Caco-2 (cell line): ENCODE measurements at places on chromosomes 5 and 9. TPM values are rescaled to one million over a fixed set of nuclear protein-coding genes. Genes with fewer than 3 reads are reported as not detected.

Gene FBP2
- total RNA-seq: not detected in 2 replicates

Gene ATP10B
- total RNA-seq: 0.43 and 0.63 TPM in 2 replicates

Gene ACOT12
- total RNA-seq: 1.4 TPM in 2 replicates

Gene PCDHB4
- total RNA-seq: not detected in 2 replicates

Gene KCNT1
- 0.09 and 0.14 TPM in 2 replicates for total RNA-seq

GRCh38 chr9:84139296-84140070 lies 158.9 kb downstream of the RMI1 start:
- no peaks in the 10 kb centered on the region for H3K27me3 ChIP-seq
- no peak overlapping the region for H3K4me3 ChIP-seq
- no peak overlapping the region for H3K27ac ChIP-seq
- no peak for DNase-seq
- no peaks in the 10 kb centered on the region for H3K36me3 ChIP-seq

DNA sequence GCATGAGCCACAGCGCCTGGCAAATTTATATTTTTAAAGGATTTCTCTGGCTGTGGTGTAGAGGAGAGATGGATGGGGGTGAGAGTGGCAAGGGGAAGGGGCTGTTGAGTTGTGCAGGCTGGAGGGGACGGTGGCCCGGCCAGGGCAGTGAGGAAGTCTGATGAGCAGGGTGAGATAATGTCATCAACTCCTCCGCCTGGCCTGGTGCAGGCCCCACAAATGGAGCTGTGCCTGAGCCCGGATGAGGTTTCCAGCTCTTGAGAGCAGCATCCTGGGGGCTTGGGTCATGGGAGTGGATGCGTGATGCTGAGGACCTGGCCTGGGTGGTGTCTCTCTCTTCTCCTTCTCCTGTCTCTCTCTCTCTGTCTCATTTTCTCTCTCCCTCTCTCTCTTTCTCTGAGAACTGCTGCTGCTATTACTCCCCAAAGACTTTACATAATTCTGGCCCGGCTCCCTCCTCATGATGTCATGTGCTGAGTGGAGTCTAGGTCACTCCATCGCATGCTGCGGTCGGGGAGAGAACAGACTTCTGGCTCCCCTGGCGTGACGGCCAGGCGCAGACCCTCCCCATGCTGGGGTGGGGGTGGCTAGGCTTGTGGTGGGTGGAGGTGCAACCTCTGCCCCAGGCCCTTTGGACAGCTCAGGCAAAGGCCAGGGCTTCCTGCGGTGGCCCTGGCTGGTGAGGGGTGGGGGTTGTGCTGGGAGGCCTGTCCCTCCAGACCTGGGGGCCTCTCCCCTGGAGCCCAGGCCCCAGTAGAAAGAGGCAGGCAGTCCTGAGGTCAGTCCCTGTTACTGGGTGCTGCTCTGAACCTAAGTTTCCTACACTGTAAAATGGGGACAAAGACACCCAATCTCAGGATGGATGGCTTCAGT lies 26.4 kb downstream of the FGF18 start:
- H3K27me3 ChIP-seq: no peaks in the 10 kb centered on the region
- DNase-seq: no peak
- no peak overlapping the region for H3K4me3 ChIP-seq
- H3K27ac ChIP-seq: no peak overlapping the region

- no peak overlapping the region for H3K27ac ChIP-seq
- no peaks in the 10 kb centered on the region for H3K36me3 ChIP-seq
- H3K4me1 ChIP-seq: peaks cover 22% of the 10 kb centered on the region
- no peak overlapping the region for H3K4me3 ChIP-seq
Measured at GRCh38 chr9:2289263-2289662, 274.1 kb downstream of the SMARCA2 start.

GRCh38 chr9:128550770-128551656 lies 1.4 kb upstream of the SPTAN1 start:
- H3K4me3 ChIP-seq: peak overlapping the region; percentile 84
- H3K4me1 ChIP-seq: peaks cover 25% of the 10 kb centered on the region
- no peaks in the 10 kb centered on the region for H3K36me3 ChIP-seq
- H3K27me3 ChIP-seq: no peaks in the 10 kb centered on the region
- DNase-seq: no peak

DNA sequence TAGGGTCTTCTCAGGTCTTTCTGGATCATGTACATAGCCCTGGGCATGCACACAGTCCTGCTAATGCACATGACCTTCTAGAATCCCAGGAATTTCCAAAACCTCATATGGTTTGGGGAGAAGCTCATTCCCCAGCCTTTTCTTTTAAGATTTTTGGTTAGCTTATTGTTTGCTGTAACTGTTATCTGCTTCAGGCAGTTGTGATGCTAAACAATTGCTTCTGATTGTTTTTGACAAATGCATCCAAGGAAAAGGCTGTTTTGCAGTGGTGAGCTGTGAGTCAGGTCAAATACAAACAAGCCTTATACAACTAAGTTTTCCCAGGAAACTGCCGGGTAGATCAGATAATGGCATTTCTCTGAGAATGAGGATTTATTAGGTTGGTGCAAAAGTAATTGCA lies 32.7 kb downstream of the SMC5 start:
- H3K4me1 ChIP-seq: no peaks in the 10 kb centered on the region
- no peak overlapping the region for H3K27ac ChIP-seq
- H3K36me3 ChIP-seq: no peaks in the 10 kb centered on the region
- no peak for DNase-seq

GRCh38 chr5:124738681-124739633 lies 7.5 kb downstream of the ZNF608 start:
- no peaks in the 10 kb centered on the region for H3K27me3 ChIP-seq
- H3K4me1 ChIP-seq: peaks cover 92% of the 10 kb centered on the region
- peak; percentile 37 for DNase-seq
- H3K4me3 ChIP-seq: no peak overlapping the region
- no peaks in the 10 kb centered on the region; the same call in 1 of the 2 replicates for H3K36me3 ChIP-seq

- no peaks in the 10 kb centered on the region for H3K4me1 ChIP-seq
- H3K27me3 ChIP-seq: no peaks in the 10 kb centered on the region
- H3K4me3 ChIP-seq: no peak overlapping the region
Measured at GRCh38 chr5:7960142-7960541, 91.2 kb downstream of the MTRR start.

GRCh38 chr5:138330813-138331448 lies 673 bp downstream of the CDC25C start:
- no peaks in the 10 kb centered on the region for H3K36me3 ChIP-seq
- no peaks in the 10 kb centered on the region for H3K4me1 ChIP-seq
- no peak for DNase-seq
- H3K4me3 ChIP-seq: peak overlapping the region; percentile 69
- H3K27ac ChIP-seq: peak overlapping the region; percentile 82

DNA sequence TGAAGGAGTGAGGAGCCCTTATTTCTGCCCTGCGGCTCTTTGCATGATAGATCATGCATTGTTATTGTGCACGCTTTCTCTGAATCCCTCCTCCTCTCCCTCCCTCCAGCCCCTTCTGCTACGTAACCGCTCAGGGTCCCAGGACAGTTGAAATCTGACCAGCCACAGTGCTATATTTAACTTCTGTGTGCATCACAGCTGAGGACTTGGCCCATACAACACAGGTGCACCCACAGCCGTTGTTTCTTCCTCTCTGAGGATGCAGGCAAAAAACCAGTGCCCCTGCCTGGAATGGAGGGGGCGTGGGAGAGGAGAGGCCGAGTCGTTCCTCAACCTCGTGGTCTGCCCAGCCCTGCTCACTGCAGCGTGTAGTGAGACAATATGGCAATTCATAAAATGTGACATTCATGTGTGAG lies 335.6 kb upstream of the CLINT1 start:
- H3K27ac ChIP-seq: no peak overlapping the region
- no peaks in the 10 kb centered on the region for H3K36me3 ChIP-seq
- DNase-seq: no peak
- no peak overlapping the region for H3K4me3 ChIP-seq
- H3K4me1 ChIP-seq: no peaks in the 10 kb centered on the region

- no peak overlapping the region for H3K27ac ChIP-seq
- H3K4me1 ChIP-seq: no peaks in the 10 kb centered on the region
- DNase-seq: no peak
- H3K4me3 ChIP-seq: no peak overlapping the region
- peaks cover 2% of the 10 kb centered on the region; the same call in 1 of the 2 replicates for H3K27me3 ChIP-seq
- H3K36me3 ChIP-seq: no peaks in the 10 kb centered on the region
Measured at GRCh38 chr5:149256451-149256850, 15.2 kb upstream of the AFAP1L1 start.

DNA sequence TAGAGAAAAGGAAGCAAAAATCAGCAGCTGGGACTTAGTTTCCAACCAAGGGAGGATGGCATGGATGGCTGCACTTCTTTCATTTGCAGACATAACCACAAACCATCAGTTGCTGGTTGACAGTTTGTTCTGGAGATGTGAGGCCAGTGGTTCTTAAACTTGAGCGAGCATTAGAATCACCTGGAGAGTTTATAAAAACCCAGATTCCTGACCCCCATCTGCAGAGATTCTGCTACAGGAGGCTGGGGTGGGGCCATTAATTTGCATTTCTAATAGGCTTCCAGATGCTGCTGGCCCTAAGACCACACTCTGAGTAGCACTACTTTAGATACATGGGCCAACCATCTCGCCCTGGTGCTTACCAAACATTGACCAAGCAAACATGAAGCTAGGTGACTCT lies 60.8 kb downstream of the MARCHF3 start:
- DNase-seq: no peak
- H3K36me3 ChIP-seq: no peaks in the 10 kb centered on the region
- no peaks in the 10 kb centered on the region for H3K27me3 ChIP-seq
- no peak overlapping the region for H3K4me3 ChIP-seq
- no peaks in the 10 kb centered on the region for H3K4me1 ChIP-seq

- H3K36me3 ChIP-seq: no peaks in the 10 kb centered on the region
- H3K27ac ChIP-seq: no peak overlapping the region
- H3K4me3 ChIP-seq: no peak overlapping the region
- no peak for DNase-seq
- no peaks in the 10 kb centered on the region for H3K27me3 ChIP-seq
Measured at GRCh38 chr5:140973550-140973949, 7.3 kb downstream of the PCDHAC2 start.

GRCh38 chr5:147101659-147102369 lies 133.0 kb upstream of the STK32A start:
- peaks cover 4% of the 10 kb centered on the region; the same call in 1 of the 2 replicates for H3K4me1 ChIP-seq
- no peak for DNase-seq
- H3K4me3 ChIP-seq: no peak overlapping the region
- no peak overlapping the region for H3K27ac ChIP-seq
- H3K27me3 ChIP-seq: no peaks in the 10 kb centered on the region
- no peaks in the 10 kb centered on the region for H3K36me3 ChIP-seq

DNA sequence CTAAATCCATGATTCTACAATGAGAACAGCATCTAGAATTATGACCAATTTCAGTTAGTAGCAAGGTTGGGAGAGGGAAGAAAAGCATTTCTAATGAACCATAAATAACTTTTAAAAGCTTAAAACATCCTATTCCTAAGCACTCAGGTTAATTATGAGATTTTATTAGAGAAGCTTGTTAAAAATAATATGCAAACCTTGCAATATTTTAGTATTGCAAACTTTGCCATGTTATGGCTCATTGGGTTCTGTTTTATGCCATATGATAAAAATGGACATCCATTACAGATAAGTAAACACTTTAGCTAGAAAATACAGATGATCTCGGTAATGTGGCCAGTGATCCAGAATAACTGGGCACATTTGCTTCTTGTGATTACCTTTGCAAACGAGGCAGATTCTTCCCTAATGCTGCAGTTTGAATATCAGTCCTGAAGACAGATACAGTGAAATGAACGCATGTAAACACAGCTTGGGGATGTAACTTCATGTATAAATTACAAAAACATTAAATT lies 447.0 kb downstream of the PLK2 start:
- H3K4me3 ChIP-seq: no peak overlapping the region
- H3K27ac ChIP-seq: no peak overlapping the region
- H3K36me3 ChIP-seq: no peaks in the 10 kb centered on the region
- no peak for DNase-seq
- H3K27me3 ChIP-seq: no peaks in the 10 kb centered on the region

GRCh38 chr9:92422611-92423338 lies 1.5 kb downstream of the OMD start:
- H3K4me1 ChIP-seq: no peaks in the 10 kb centered on the region
- no peak for DNase-seq
- H3K27ac ChIP-seq: no peak overlapping the region

DNA sequence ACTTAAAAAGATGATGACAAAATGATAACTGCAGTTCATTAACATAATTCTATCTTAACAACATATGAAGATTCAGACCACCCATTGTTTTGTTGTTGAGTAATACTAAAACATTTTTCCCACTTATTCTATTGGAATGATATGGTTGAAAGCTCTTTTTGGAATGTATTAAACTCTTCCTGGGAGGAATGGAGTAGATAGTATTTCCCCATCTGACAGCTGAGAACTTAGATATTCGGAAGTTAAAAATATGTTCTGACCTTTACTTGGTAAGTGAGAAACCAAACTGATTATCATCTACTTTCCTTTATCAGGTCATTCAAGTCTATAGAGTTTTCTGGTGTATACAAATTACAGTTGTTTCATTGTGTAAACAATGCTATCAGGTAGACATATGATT lies 452.9 kb downstream of the CSNK1G3 start:
- H3K4me3 ChIP-seq: no peak overlapping the region
- H3K27ac ChIP-seq: no peak overlapping the region
- no peaks in the 10 kb centered on the region for H3K36me3 ChIP-seq
- no peaks in the 10 kb centered on the region for H3K27me3 ChIP-seq
- H3K4me1 ChIP-seq: peaks cover 9% of the 10 kb centered on the region; the same call in 1 of the 2 replicates

DNA sequence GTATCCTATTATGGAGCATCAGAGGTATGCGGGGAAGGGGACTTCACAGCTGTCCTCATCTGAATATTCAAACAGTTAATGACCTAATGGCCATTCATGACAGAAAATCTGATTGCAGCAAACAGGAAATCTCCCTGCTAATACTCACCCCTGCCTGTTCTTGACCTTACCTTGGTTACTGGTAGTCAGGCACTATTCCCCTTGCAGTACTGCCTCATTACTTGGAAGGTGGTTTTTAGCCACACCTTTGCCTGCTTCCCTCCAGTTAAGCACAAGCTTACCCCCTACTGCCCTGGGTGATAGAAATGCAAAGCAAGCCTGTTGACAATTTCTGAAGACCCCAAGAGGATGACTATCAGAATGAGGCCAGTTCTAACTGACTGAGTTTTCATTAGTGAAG lies 332.4 kb downstream of the NTRK2 start:
- H3K27ac ChIP-seq: no peak overlapping the region
- DNase-seq: no peak
- H3K36me3 ChIP-seq: no peaks in the 10 kb centered on the region
- no peaks in the 10 kb centered on the region for H3K4me1 ChIP-seq

- no peak for DNase-seq
- no peaks in the 10 kb centered on the region for H3K36me3 ChIP-seq
- H3K4me3 ChIP-seq: no peak overlapping the region
Measured at GRCh38 chr9:33437205-33437604, 10.2 kb downstream of the AQP3 start.

DNA sequence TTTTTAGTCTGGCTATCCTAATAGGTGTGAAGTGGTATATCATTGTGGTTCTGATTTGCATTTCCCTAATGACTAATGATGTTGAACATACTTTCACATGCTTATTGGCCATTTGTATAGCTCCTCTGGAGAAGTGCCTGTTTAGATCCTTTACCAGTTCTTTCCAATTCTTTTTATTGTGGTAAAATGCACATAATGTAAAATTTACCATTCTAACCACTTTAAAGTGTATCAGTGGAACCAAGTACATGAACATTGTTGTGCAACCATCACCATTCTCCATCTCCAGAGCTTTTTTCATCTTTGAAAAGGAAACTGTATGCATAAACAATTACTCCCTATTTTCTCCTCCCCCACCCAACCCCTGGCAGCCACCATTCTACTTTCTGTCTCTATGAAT lies 95.4 kb downstream of the NRG2 start:
- DNase-seq: no peak
- no peaks in the 10 kb centered on the region; the same call in 1 of the 2 replicates for H3K27me3 ChIP-seq
- H3K36me3 ChIP-seq: no peaks in the 10 kb centered on the region
- H3K4me1 ChIP-seq: no peaks in the 10 kb centered on the region

GRCh38 chr9:82170866-82171265 lies 182.3 kb downstream of the SPATA31D1 start:
- H3K4me1 ChIP-seq: no peaks in the 10 kb centered on the region
- H3K36me3 ChIP-seq: no peaks in the 10 kb centered on the region
- no peak overlapping the region for H3K4me3 ChIP-seq
- DNase-seq: no peak
- no peak overlapping the region for H3K27ac ChIP-seq
- H3K27me3 ChIP-seq: no peaks in the 10 kb centered on the region
